ENCODE measurements at places on chromosomes 5 and 9.
A peak's percentile ranks its signal among the peaks of the same experiment; 100 is the strongest.

DNA sequence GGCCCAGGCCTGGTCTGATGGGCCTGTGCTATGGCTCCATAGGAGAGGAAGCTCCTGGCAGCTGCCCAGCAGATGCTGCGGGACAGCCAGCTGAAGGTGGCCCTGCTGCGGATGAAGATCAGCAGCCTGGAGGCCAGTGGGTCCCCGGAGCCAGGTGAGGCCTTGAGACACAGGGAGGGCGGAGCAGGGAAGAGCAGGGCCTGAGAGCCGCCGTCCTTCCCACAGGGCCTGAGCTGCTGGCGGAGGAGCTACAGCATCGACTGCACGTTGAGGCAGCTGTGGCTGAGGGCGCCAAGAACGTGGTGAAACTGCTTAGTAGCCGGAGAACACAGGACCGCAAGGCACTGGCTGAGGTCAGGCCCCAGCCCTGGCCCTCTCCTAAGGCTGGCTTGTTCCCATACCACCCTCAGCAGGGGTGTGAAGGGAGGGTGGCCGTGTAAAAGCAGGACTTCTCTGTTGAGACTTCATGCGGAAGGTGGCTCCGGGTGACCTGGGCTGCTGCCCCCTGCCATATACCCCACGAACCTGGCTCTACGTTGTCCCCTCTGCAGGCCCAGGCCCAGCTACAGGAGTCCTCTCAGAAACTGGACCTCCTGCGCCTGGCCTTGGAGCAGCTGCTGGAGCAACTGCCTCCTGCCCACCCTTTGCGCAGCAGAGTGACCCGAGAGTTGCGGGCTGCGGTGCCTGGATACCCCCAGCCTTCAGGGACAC is 4.5 kb downstream of the PKN3 start:
- DNase-seq, result no peak

DNA sequence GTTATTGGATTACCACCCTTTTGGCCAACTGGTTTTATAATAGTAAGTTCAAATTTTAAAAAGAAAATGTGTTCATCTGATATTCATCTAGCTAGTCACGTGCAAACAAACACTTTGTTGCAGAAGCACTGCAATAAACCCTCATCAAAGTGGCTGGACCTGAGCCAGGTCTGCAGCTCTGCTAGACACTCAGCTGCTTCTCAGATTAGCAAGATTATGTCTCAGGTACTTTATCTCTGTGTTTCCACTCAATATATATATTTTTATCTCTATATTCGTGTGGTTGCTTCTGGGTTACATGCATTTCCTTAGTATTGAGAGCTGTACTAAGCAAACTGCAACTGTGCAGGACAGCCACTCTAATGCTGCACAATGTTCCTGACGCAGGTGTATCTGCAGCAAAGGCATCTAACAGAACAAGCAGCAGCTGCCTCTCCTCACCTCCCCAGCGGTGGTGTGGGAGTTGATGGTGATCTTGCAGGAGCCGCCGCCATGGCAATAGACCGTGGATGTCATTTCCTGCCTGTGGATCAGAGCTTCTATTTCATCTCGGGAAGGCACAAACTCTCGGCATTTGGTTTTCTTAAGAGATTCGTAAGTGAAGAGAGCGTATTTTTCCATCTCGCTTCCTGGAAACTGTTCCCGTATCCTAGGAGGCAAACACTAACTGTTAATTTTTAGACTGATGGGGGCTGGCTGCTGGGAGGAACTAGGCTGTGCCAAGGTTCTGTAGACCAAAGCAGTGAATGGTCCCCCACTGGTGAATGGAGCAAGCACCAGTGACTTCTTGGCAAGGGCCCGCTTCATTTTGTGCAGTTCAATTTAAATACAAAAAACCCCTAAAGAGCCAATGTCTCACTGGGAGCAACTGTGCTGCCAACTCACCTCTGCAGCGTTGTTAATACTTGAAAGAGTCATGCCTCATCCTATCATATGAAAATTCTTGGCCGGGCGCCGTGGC is 56.7 kb upstream of the RETREG1 start:
- no peak for DNase-seq

DNA sequence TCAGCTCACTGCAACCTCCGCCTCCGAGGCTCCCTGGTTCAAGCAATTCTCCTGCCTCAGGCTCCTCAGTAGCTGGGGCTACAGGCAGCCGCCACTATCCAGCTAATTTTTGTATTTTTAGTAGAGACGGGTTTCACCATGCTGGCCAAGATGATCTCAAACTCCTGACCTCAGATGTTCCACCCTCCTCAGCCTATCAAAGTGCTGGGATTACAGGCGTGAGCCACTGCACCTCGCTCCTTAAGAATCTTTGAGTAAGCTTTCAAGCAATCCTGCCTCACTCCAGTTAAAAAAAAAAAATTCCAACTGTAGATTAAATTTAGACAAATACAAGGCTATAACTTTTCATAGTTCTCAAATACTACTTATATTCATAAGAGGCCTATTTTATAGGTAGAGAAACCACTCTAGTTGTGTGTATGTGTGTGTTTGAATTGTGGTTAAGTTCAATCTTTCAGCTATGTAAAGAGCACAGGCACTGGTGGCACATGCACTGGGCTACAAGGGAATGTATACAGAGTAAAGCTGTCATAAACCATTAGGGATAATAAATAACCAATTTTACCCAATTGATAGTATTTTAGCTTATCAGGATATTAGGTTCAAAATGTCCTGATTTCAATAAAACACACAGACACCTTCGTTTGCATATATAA is 50.6 kb upstream of the RAPGEF6 start:
- no peak for DNase-seq

- peak; percentile 64 for DNase-seq
These were observed 27.5 kb downstream of the SREK1 start for GRCh38 chr5:66171349-66172344.

Measured in activated CD4-positive, alpha-beta T cell treated with anti-CD3 and anti-CD28 coated beads, Interleukin-2, Interleukin-4, amounts not matched to agents 100 ng/mL and 50 ng/mL, durations not matched to agents 16 hours and 8 hours (primary cell).